ENCODE measurements at places on chromosomes 5 and 9. TPM values are rescaled to one million over a fixed set of nuclear protein-coding genes. Genes with fewer than 3 reads are reported as not detected.

Gene ERAP2
- 93.9 TPM for total RNA-seq

Gene SHC3
- total RNA-seq, result not detected

Gene CER1
- total RNA-seq, result not detected

Gene SPATA24
- 9.4 TPM for total RNA-seq

Gene C5orf52
- not detected for total RNA-seq

Gene SLCO6A1
- total RNA-seq, result not detected

Gene SLC23A1
- total RNA-seq, result 1.8 TPM

Gene NSD1
- 79.9 TPM for total RNA-seq

DNA sequence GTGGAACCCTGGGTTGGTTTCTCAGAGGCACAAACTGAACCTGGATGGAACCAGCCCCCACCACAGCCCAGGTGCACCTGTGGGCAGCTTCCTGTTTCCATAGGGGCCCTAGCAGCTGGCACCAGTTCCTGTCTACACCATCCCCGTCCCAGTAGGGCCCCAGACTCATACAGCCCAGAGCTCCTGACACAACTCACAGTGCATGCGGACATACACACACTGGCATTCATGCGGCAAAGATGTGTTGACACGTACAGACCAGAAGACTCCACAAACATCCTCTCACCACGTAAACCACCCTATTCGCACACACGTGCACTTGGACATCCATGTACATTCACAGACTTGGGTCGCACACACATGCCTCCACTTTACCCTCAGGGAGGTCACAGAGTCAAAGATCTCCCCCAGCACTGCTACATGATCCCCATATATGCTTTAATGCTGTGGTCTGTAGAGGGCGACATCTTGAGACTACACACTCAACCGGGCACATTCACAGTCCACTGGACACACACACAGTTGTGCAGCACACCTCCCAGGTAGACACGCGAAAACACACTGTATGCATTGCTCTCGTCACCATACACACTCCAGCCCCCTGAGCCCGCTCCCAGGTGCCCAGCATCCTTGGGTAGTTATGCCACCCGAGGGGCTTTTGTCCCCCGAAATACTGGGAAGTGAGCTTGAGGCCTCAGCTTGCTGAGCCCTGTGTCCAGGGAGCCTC lies 22.4 kb downstream of the CXXC5 start:
- DNase-seq, result no peak

DNA sequence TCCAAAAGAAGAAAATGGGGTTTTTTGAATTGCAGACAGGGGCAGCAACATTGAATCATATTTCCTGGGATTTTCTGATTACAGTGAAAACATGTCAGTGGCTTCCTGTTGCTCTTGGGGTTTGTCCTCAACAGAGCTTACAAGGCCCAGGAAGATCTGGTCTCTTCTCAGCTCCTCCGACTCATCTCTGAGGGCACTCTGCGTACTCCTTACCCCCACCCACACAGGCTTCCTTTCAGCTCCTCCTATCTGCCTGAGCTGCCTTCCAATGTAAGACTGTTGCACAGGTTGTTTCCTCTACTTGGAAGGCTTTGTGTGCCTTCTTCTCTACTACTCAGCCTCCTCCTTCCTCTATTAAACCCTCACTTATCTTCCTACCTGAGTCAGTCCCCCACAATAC lies 245.1 kb upstream of the MEF2C start:
- no peak for DNase-seq

GRCh38 chr5:150612405-150612804 lies 28.1 kb upstream of the SYNPO start:
- DNase-seq, result no peak

- DNase-seq, result no peak
Observed at GRCh38 chr5:133681896-133682295, 69.6 kb upstream of the FSTL4 start.

DNA sequence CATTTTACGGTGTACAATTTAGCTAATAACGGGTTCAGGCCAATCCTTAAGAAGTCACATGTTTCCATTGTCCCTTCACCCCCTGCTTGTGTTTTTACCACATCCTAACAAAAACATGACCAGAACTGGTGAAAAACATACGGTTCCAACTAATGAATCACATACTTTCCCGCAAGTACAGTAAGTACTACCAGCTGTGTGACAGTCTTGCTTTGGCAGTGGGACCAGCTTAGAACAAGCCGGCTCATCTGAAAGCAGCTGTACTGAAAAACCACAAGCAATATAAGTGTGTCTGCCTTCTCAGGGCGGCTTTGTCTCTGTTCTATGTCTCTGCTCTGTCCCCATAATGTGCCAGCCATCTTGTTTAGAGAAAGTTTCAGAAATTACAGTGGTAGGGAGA lies 242.5 kb downstream of the BNC2 start:
- DNase-seq, result no peak

DNA sequence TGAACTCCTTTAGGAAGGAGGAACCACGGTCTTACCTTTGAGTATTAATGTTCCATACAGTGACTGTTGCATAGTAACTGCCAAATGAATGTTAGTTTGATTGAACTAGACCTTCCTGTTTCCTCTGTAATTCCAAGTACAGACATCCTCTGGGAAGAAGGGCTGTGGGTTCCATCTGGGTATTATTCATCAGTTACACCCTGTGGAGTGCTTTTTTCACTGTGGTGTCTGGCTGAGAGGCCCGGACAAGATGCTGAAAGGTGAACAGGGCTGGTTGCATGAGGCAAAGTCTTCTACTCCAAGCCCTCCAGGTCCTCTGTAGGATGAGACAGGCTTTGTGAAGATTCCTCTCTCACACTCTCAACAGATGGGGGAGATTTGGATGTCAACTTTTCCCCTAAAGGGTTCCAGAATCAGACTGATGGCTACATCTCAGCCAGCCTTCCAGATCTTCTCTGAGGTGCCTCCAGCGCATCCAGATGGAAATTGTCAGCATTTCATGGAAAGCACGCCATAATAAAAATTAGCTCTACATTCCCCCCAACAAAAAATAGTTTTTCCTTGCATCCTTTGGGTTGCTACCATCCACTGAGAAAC lies 230.9 kb downstream of the GAS1 start:
- no peak for DNase-seq

DNA sequence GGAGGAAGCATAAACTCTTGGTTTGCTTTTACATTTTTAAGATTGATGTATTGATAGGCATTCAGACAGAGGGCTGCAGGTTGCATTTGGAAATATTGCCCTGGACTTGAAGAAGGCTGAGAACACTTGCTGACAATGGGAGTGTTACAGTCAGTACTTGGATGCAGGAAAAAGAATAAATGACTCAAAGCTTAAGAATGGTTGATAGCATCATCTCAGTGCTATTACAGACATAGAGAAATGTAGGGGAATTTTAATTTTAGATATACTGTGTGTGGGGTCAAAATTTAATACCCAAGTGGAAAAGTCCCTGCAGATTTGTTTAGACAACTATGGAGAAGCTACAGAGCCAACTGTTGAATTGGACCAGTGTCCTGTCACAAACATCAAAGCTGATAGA lies 101.1 kb downstream of the ISL1 start:
- DNase-seq, result no peak

DNA sequence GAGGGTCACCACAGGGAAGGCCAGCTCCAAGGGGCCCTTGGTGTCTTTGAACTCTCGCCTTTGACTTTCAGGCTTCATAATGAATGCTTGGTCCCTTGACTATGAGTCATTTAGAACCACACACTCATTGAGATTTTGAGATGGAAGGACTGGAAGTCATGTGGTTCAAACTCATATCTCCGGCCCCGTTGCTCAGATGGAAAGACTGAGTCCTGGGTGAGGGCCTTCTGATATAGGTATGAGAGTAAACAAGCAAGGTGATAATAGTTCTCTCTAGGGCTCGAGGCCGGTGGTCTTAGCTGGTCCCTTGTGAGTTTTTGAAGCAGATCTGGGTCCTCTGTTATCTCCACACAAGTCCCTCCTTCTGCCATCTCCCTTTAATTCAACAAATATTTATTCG lies 210.6 kb downstream of the PAX5 start:
- no peak for DNase-seq

DNA sequence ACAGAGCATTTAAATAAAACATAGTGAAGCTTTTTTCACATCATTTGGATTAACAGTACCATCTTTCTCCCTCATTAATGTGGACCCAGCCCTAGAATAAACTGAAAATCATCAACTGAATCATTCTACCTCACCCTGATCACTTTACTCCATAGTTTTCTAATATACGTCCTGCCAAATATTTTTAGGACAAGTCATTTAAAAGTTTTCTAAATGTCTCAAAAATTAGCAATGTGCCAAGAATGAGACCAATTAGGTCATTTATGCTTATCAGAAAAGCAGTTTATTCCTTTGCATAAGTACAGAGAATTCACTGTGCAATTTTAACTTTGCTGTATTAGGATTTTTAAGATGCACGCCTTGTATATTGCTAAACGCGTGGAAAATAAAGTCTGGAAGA lies 284.4 kb downstream of the PIK3R1 start:
- DNase-seq, result no peak

DNA sequence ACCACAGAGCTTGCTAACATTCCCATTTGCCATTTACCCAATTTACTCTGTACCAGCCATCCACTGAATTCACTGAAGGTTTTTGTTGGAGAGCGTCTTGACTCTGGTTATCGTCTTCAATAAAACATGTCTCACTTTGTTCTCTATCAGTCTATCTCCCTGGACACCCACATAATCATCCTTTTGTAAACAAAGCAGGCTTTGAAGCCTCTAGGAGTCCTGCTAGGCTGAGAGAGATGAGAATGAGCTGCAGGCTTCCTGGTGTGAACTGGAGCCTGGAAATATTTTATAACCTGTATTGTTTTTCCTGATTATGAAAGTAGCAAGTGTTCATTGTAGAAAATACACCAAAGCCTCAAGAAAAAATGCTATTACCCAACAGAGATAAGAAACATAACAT lies 140.6 kb upstream of the ZNF366 start:
- DNase-seq, result no peak

- DNase-seq, result no peak
Observed at GRCh38 chr9:133892193-133892920, 99.8 kb downstream of the VAV2 start.

DNA sequence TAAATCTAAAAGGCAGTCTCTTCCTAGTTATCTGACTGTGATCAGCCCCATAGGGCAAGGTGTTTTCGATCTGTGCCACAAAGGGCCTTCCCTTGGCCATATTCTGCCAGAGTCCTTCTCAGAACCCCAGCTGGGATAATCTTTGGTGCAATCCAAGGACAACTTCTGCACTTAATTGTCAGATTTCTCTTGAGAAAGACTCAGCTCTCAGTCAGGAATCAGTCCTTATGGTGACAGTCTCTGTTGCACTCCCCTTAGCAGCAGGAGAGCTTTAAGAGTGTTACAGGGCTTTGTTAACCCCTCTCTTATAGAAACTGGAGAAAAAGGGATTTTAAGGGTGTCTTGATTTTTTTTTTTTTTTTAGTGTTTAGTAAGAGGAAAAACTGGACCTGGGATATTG lies 15.4 kb upstream of the RFX3 start:
- DNase-seq, result no peak

- DNase-seq, result no peak
Observed at GRCh38 chr5:6616632-6617031, 16.2 kb downstream of the NSUN2 start.

DNA sequence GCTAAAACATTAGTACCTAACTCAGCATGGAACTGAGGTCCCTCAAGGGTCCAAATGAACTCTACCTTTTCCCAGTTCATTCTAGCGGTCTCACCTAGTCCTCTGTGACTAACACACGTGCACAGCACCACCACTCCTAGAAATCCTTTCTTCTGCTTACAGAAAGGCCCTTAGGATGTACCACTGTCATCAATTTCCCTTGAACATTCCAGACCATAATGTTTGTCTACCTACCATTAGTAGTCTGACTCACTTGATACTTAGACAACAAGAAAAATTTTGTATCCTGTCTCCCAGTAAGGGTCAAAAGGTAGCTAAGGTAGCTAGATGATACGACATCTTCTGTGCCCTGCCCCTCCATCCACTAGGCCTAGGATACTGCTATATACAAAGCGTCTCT lies 166.6 kb downstream of the TSSK1B start:
- DNase-seq, result no peak

DNA sequence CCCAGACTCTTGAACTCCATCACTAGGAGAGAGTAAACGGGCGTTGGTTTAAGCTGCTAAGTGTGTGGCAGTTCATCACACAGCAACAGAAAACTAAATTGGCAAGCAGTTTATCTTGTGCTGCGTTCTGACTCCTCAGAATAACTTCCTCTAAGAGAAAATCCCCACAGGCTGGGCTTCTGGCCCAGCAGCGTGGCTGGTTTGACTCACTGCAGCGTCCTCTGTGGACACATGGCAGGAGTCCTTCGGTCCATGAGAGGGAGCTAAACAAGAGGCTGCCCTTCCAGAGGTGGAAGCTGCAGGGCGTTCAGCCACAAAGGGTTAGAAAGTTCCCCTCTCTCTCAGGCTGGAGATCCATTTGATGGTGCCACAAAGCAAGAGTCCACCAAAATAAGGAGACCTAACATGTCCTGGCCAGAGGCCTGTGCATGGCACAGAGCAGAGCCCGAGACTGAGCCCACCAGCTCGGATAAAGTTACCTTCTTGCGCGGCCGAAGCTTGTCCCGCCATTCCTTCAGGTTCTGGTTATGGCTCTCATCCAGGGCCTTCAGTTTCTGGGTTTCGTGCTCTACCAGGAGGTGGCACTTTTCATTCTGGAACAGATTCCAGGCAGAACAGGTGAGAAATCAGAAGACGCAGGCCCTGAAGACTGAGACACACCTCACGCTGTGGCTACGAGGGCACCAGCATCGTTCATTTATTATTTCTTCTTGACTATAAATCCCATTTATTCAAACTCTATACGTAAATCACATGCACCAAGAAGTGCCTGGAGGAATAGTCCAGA lies 46.2 kb upstream of the FBXW11 start:
- no peak for DNase-seq

GRCh38 chr9:130860458-130861316 lies 25.6 kb downstream of the ABL1 start:
- DNase-seq, result no peak

DNA sequence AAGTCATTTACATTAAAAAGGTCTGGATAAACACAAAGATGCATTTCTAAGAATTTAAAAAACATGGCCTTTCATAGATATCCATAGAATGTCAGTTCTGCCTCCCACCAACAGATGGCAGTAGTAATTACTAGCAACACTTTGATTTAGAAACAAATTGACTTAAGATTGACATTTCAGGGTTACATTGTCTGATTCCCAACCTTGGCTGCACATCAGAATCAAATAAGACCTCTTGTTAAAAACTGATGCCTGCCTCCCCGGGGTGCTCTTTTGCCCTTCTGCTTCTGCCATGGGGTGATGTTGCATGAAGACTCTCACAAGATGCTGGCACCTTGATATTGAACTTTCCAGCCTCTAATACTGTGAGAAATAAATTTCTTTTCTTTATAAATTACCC lies 146.2 kb upstream of the GPR151 start:
- DNase-seq, result no peak

DNA sequence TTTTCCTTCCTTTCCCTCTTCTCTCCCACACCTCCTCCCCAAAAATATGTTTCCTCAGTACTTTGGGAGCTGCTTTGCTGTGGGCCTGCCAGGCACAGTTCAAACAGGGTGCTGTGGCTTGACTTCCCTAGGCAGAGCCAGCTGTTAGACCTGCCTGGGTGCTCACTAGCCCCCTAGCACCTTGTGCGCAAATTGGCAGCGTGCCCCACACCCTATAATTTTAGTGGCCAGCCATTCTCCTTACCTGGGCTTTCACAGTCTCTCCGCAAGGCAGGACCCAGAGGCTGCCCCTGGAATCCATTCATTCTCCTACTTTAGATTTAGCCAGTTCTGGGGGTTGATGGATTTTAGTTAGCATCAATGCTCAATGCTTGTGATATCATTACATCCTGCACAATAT lies 72.3 kb downstream of the ANGPTL2 start:
- no peak for DNase-seq

Measured in activated CD4-positive, alpha-beta memory T cell treated with anti-CD3 and anti-CD28 coated beads, Interleukin-2, amount 10 ng/mL, durations not matched to agents 7 days and 5 days (primary cell).